Cardiac septum (tissue), 1 donor: ENCODE measurements at places on chromosomes 7 and 10.

- no peak for DNase-seq
Measured at GRCh38 chr10:128070721-128071416, 55.4 kb downstream of the MKI67 start.

GRCh38 chr7:151724250-151724915 is 152.5 kb downstream of the PRKAG2 start:
- no peak for DNase-seq

DNA sequence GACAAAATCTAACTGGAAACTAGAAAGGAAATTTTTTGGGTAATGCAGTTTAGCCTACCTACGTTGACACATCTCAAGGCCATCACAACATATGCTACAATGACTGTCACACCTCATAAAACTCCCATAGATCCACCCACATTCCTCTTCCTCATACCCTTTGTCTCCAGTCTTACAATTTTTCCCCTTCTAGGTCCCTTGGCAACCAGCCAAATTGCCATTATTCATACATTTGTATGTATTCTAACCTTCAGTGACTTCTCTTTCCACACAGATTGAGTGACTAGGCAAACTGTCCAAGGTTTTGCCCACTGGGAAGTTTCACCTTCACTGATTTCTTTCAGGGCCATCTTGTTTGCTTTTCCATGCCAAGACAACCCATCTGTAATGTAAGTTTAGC is 100.5 kb upstream of the TPK1 start:
- no peak for DNase-seq

DNA sequence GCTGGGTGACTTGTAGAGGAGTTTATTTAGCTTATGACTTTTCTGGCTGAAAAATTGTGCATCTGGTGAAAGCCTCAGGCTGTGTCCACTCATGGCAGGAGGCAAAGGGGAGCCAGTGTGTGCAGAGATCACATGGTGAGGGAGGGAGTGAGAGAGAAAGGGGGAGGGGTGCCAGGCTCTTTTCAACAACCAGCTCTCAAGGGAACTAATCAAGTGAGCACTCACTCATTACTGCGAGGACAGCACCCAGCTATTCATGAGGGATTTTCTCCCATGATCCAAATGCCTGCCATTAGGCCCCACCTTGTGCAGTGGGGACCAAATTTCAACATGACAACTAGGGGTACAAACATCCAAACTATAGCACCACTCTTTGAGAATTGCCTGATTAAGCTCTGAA is 590.2 kb downstream of the MAGI2 start:
- DNase-seq, result no peak

DNA sequence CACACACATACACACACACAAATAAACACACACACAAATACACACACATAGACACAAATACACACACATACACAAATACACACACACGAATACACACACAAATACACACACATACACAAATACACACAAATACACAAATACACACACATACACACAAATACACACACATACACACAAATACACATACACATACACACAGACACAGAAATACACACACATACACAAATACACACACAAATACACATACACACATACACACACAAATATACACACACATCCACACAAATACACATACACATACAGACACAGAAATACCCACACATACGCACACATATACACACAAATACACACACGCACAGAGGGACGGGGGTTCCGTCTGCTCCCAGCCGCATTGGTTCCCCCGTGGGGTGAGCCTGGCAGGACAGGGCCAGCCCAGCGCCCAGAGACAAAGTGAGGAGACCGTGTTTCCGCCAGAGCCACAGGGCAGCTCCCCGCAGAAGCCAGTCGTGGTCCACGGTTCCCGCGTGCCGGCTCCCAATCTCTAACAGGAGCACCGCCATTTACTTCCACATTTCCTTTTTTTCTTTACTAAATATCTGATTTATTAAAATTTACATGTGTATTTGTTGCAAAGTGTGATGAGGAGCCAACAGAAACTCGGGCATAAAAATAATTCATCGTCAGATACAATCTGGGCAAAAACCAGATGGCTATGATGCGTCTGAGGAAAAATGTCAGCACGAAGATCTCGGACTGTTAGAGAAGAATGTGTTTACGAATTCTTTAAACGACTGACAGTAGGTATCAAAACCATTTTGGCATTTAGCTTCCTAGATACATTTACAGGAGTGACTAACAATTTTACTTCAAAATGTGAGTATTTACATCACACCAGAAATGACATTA is 3.1 kb upstream of the KNDC1 start:
- peak; percentile 64 for DNase-seq

- no peak for DNase-seq
Measured at GRCh38 chr10:113177156-113177935, 227.3 kb downstream of the TCF7L2 start.

- no peak for DNase-seq
Measured at GRCh38 chr7:100142461-100142860, 6.3 kb upstream of the LAMTOR4 start.

DNA sequence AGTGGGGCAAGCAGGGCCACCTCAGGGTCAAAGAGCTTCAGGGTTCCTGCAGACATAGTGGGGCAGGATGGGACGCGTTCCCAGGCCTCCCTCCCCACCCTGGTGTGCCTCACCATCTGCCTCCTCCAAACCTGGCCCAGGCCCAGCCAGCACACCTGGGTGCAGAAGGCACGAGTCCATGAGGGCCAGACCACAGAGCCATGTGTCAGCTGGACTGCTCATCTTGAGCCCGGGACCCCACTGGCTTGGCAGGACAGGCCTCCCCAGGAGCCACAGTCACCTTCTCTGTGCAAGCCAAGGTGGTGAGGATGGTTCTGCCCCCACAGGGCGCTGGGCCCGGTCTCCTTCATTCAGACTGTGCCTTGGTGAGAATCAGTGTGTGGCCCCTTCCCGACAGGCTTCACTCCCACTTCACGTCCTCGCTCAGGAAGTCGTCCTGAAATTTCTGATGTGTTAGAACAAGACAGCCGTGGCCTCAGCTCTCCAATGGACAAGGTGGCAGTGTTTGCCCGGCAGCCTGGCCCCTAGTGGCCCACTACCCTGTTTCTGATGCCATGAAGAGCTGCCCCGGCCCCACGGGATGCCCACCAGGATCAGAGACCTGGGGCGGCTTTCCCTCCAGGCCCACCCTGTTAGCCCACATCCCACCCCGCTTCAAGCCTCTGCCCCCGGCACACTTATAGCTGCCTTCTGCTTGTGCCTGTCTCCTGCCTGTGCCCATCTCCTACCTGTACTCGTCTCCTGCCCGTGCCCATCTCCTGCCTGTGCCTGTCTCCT is 59.6 kb upstream of the EBF3 start:
- DNase-seq, result no peak

DNA sequence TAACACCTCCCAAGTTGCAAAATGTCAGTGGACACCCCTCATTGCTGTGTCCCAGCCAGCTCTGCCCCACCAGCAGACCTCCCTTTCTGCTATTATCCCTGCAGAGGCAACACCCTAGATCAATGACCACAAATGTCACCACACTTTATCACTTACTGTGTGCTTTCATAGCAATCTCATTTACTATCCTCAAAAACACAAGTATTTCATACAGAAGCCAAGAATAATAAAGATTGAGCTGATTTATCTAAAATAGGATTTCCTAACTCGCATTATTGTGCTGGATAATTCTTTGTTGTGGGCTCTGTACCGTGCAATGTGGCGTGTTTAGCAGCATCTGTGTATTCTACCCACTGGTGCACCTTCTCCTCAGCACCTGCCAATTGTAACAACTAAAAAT is 13.2 kb upstream of the ABCB5 start:
- no peak for DNase-seq
